Tibial nerve (tissue), 4 donors: ENCODE measurements at places on chromosomes 16 and 17. TPM values are rescaled to one million over a fixed set of nuclear protein-coding genes. Genes with fewer than 3 reads are reported as not detected.

Gene DPH1
- 60.8 TPM for total RNA-seq

GRCh38 chr16:10660950-10661635, 33.6 kb downstream of the TEKT5 start:
- DNase-seq: no peak

Gene MFAP4
- 44.4 TPM for total RNA-seq

GRCh38 chr17:78637643-78638420, 60.6 kb upstream of the DNAH17 start:
- no peak for DNase-seq

- no peak for DNase-seq
Observed at GRCh38 chr17:15511142-15511541, 43.7 kb upstream of the CDRT4 start.
